ENCODE measurements at places on chromosomes 6 and 20. TPM values are rescaled to one million over a fixed set of nuclear protein-coding genes. Genes with fewer than 3 reads are reported as not detected.

Gene MTFR2
- total RNA-seq = not detected

GRCh38 chr6:130890521-130890971 is 63.3 kb downstream of the SMLR1 start:
- no peak for DNase-seq
- H3K4me3 ChIP-seq = no peak overlapping the region
- no peaks in the 10 kb centered on the region for H3K27me3 ChIP-seq
- peaks cover 10% of the 10 kb centered on the region for H3K36me3 ChIP-seq
- no peak overlapping the region for H3K27ac ChIP-seq
- no peaks in the 10 kb centered on the region for H3K4me1 ChIP-seq

Gene EMILIN3
- total RNA-seq = 1.3 TPM

- peaks cover 23% of the 10 kb centered on the region for H3K4me1 ChIP-seq
- H3K4me3 ChIP-seq = no peak overlapping the region
- no peak overlapping the region for H3K27ac ChIP-seq
- no peaks in the 10 kb centered on the region for H3K36me3 ChIP-seq
- no peaks in the 10 kb centered on the region for H3K27me3 ChIP-seq
Observed at GRCh38 chr20:63522981-63523611, 2.5 kb downstream of the PPDPF start.

DNA sequence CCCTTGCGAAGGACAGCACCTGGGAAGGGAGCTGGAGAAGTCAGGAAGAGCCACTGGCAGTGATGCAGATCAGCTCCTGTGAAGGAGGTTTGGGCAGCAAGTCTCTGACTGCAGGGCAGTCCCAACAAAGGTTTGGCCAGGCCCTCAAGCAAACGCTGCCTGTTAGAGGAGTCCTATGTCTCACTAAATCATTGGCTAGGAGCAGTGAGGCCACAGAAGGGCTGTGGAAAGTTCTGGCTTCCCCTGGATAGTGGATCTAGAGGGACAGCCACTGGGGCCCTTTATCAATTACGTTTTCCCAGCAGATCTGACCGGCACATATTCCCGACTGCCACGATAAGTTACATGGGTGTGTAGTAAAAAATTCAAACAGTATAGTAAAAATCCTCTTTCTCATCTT is 2.5 kb downstream of the TTPAL start:
- H3K27ac ChIP-seq = no peak overlapping the region
- H3K4me3 ChIP-seq = no peak overlapping the region
- H3K27me3 ChIP-seq = no peaks in the 10 kb centered on the region
- DNase-seq = no peak
- H3K36me3 ChIP-seq = no peaks in the 10 kb centered on the region

DNA sequence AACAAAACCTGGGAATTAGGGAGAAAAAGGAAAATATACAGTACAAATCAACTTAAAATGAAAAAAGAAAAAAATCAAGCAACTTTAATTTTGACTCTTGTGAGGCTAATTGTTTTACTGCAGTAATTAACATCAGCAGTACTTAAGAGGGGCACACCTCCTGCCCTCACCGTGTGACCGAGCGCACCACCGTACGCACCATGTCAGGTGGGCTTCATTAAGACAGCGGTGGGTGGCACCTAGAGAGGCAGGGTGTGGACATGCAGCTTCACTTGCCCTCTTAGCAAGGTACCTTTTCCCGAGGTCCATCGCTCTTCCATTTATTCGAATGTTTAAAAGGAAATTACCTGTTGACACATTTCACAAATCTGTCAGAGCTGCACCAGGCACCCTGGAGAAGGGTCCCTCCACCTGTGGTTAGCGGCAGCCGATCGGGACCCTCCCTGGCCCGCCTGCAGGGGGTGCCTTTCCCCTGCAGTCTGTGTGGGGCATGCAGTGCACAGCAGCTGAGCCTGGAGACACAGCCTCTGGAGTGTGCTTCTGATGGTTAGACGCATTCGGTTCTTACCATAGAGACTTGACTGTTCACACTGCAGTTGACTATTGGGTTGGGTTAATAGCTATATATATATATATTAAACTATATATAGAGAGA is 184.1 kb downstream of the TMEM242 start:
- peaks cover 11% of the 10 kb centered on the region for H3K36me3 ChIP-seq
- DNase-seq = no peak
- H3K4me1 ChIP-seq = peaks cover 3% of the 10 kb centered on the region
- H3K27me3 ChIP-seq = no peaks in the 10 kb centered on the region

DNA sequence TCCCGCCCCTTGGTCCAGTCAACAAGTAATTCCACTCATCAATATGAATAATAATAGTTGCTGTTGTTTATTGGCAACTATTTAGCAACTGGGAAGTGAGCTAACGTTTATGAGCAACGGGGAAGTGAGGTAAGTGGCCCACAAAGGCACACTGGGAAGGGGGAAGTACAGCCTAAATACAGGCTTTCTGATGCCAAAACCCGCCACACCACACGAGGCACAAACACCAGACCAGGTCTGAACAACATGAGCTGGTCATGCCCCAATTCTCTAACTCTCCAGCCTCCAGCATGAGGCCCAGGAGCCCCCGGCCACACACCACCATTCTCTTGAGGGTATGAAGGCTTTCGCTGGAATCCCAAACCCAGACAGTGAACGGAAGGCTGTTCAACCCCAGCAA is 50.8 kb downstream of the PREX1 start:
- no peaks in the 10 kb centered on the region for H3K4me1 ChIP-seq
- no peak for DNase-seq
- H3K4me3 ChIP-seq = no peak overlapping the region
- no peaks in the 10 kb centered on the region for H3K27me3 ChIP-seq
- H3K27ac ChIP-seq = no peak overlapping the region

- no peaks in the 10 kb centered on the region for H3K4me1 ChIP-seq
- H3K27me3 ChIP-seq = no peaks in the 10 kb centered on the region
- DNase-seq = no peak
- no peaks in the 10 kb centered on the region for H3K36me3 ChIP-seq
- no peak overlapping the region for H3K27ac ChIP-seq
Observed at GRCh38 chr6:106396426-106397220, 36.1 kb downstream of the CRYBG1 start.

DNA sequence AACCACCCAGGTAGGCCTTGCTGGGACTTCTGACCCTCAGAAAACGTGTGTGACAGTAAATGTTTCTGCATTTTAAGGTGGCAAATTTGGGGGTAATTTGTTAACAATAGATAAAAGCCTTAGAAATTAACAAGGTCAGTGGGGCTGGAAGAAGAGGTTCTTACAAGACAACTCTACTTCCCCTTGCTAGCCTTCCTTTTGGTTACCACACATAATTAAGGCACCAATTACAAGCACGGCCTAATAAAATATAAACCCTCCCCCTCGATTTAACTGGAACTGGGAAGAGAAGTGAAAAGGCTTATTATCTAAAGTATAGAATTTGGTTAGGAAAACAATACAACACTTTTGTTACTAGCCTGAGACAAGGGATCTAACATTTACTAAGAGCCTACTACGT is 38.8 kb downstream of the ELOVL5 start:
- peaks cover 8% of the 10 kb centered on the region for H3K4me1 ChIP-seq
- DNase-seq = no peak
- no peak overlapping the region for H3K4me3 ChIP-seq
- H3K27ac ChIP-seq = no peak overlapping the region
- no peaks in the 10 kb centered on the region for H3K36me3 ChIP-seq
- no peaks in the 10 kb centered on the region for H3K27me3 ChIP-seq

GRCh38 chr20:59006864-59007664 is at the start of gene CTSZ:
Gene CTSZ, minus strand, starts transcription at chr20:59007254. Its CDS starts 126 bp downstream, at chr20:59007128.
- no peaks in the 10 kb centered on the region for H3K36me3 ChIP-seq
- peak within 1 kb of the TSS; percentile 12 for H3K27ac ChIP-seq
- no peaks in the 10 kb centered on the region for H3K27me3 ChIP-seq
- peak; percentile 53 for DNase-seq
- peaks cover 51% of the 10 kb centered on the region for H3K4me1 ChIP-seq

Gene SLC26A8
- 0.89 TPM for total RNA-seq

- H3K36me3 ChIP-seq = no peaks in the 10 kb centered on the region
- no peak overlapping the region for H3K27ac ChIP-seq
- H3K4me1 ChIP-seq = no peaks in the 10 kb centered on the region
- no peaks in the 10 kb centered on the region for H3K27me3 ChIP-seq
Observed at GRCh38 chr6:90230548-90231215, 66.0 kb downstream of the BACH2 start.

DNA sequence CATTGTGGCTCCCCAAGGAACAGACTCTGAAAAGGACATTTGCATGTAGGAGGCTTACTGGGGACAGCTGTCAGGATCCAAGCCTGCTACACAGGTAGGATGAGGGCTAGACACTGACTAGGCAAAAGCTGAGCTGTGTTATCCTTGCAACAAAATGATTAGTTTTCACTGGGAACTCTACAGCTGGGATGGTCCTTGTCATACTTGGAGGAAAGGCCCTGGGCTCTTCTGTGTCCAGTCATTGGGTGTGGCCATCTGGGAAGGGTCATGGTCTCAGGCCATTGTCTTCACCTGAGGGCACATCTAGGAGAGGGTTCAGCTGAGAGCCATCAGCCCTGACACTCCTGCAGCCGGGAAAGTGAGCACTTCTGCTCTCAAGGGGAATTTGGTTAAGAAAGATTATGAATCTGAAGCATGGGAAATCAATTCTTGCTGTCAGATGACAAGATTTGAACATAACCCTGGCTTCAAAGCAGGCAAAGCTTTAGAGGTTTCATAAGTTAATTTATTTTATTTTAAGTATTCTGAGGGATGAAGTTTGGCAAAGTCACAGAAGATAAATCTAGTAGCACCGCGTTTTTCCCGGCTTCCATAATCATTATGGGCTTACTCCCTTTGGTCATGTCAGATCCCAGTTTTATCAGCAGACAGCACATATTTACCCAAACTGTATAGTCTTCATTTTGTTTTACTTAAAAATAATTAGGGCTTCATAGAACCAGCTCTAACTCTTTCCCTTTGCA is 78.4 kb upstream of the SLC22A23 start:
- no peak for DNase-seq
- no peak overlapping the region for H3K27ac ChIP-seq
- H3K27me3 ChIP-seq = no peaks in the 10 kb centered on the region
- no peaks in the 10 kb centered on the region for H3K4me1 ChIP-seq
- no peaks in the 10 kb centered on the region for H3K36me3 ChIP-seq

GRCh38 chr6:36873612-36874442 is 776 bp downstream of the PPIL1 start:
- H3K36me3 ChIP-seq = no peaks in the 10 kb centered on the region
- peak overlapping the region; percentile 74 for H3K4me3 ChIP-seq
- H3K27ac ChIP-seq = no peak overlapping the region
- no peaks in the 10 kb centered on the region for H3K27me3 ChIP-seq

DNA sequence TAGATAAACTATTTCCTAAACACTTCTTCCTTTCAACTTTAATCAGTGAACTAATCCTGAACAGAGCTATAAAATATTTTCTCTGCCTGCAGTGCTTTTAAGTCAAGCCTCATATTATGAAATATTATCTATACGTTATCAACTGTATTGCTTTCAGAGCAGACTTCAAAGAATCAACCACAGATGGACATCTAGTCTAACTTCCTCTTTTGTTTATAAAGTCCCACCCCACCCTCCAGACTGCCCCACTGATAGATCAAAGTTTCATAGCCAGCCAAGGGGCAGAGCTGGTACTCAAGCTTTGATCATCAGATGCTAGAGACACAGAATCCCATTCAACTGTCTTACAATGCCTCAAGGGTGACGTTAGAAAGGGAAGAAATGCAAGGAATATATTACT is 308.3 kb downstream of the LAMA2 start:
- H3K4me3 ChIP-seq = no peak overlapping the region
- H3K27ac ChIP-seq = no peak overlapping the region
- DNase-seq = no peak
- no peaks in the 10 kb centered on the region for H3K4me1 ChIP-seq

Gene PCK1
- total RNA-seq = 0.56 TPM

- H3K36me3 ChIP-seq = no peaks in the 10 kb centered on the region
- H3K4me1 ChIP-seq = no peaks in the 10 kb centered on the region
- no peak for DNase-seq
- H3K27ac ChIP-seq = no peak overlapping the region
Observed at GRCh38 chr6:34468378-34468892, 2.6 kb downstream of the PACSIN1 start.

DNA sequence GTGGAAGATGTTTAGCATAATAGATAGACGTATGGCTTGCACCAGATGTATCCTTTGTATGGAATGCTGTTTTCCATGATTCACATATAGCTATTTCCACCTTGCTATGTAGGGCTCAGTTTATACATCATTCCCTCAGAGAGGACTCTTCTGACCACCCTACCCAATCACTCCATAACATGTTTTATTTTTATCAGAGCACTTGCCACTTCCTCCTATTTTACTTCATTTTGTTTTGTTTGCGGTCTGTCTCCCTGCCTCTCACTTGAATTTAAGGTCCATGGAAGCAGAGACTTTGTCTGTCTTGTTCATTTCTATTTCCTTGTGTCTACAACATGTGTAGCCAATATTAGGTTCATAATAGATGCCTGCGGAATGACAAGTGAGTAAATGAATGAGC is 266.9 kb upstream of the CITED2 start:
- H3K27ac ChIP-seq = no peak overlapping the region
- DNase-seq = no peak
- no peaks in the 10 kb centered on the region for H3K36me3 ChIP-seq
- no peaks in the 10 kb centered on the region for H3K4me1 ChIP-seq

GRCh38 chr6:129996387-129996786 is 22.0 kb upstream of the L3MBTL3 start:
- no peak for DNase-seq
- no peaks in the 10 kb centered on the region for H3K27me3 ChIP-seq
- H3K27ac ChIP-seq = no peak overlapping the region
- H3K4me3 ChIP-seq = no peak overlapping the region

Gene MLN
- not detected for total RNA-seq

GRCh38 chr6:43476746-43477145 is 624 bp upstream of the TJAP1 start:
- DNase-seq = no peak
- no peaks in the 10 kb centered on the region for H3K27me3 ChIP-seq
- peaks cover 14% of the 10 kb centered on the region for H3K4me1 ChIP-seq
- H3K27ac ChIP-seq = peak overlapping the region; percentile 27
- H3K36me3 ChIP-seq = no peaks in the 10 kb centered on the region
- no peak overlapping the region for H3K4me3 ChIP-seq

DNA sequence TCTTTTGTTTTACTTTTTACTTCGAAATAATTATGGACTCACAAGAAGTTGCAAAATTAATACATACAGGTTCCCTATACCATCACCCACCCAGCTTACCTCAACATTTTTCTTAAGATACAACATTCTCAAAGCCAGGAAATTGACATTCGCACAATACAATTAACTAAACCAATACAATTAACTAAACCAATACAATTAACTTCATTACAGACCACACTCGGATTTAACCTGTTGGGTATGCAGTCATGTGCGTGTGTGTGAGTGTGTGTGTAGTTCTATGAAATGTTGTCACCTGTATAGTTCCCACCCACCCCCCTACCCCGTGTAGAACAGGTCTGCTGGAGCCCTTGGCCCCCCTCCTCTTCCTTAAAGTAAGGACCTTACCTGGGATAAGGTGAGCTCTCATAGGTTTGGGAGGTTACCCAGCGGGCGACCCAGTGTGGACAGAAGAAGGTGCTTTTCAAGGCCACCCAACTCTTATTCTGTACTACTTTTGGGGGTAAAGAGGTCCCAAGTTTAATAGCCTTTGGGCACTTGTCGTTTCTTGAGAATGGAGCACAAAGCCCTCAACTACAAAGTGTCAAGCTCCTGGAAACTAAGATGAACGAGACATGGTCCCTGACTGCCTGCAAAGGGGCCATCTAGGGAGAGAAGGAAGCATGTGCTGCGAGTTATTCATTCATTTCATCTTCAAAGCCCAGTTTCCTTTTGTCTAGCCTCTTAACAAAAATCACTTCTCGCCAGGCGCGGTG is 544 bp upstream of the STK38 start:
- H3K4me3 ChIP-seq = no peak overlapping the region
- DNase-seq = no peak
- H3K4me1 ChIP-seq = peaks cover 8% of the 10 kb centered on the region
- H3K36me3 ChIP-seq = no peaks in the 10 kb centered on the region
- peak overlapping the region; percentile 93 for H3K27ac ChIP-seq

Gene CGAS
- 4.8 TPM for total RNA-seq

- H3K4me3 ChIP-seq = no peak overlapping the region
- no peak for DNase-seq
- H3K36me3 ChIP-seq = no peaks in the 10 kb centered on the region
- no peak overlapping the region for H3K27ac ChIP-seq
Observed at GRCh38 chr6:37554480-37554819, 54.8 kb upstream of the CCDC167 start.
